WERI-Rb-1 (cell line): ENCODE measurements at places on chromosomes 5 and 9.

DNA sequence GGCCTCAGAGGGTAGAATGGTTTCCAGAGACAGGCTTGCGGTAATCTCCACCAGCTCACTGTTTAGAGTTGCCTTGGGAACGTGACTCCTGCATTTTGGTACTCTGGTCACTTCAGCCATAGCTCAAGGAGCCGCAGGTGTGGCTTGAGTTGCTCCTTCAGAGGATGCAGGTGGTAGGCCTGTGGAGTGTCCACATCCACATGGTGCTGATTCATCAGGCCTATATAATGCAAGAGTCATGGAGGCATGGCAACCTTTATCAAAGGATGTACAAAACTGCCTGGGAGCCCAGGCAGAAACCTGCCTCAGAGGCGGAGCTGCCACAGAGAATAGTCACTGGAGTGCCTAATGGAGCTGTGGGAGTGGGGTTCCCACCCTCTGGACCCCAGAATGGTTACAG, 114.2 kb downstream of the ANXA1 start:
- DNase-seq, result no peak

DNA sequence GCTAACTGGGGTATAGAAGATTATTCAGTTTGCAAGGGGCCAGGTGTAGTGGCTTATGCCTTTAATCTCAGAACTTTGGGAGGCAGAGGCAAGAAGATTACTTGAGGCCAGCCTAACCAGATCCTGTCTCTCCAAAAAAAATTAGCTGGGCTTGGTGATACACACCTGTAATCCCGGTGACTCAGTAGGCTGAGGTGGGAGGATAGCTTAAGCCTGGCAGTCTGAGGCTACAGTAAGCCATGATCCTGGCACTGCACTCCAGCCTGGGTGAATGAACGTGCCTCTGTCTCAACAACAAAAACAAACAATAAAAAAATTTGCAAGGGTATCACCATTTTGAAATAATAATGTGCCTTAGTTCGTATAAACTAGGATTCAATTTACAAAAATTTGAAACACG, 51.3 kb downstream of the BAAT start:
- peak; percentile 24 for DNase-seq

- DNase-seq, result no peak
Measured at GRCh38 chr9:84971571-84971970, 302.0 kb downstream of the NTRK2 start.

DNA sequence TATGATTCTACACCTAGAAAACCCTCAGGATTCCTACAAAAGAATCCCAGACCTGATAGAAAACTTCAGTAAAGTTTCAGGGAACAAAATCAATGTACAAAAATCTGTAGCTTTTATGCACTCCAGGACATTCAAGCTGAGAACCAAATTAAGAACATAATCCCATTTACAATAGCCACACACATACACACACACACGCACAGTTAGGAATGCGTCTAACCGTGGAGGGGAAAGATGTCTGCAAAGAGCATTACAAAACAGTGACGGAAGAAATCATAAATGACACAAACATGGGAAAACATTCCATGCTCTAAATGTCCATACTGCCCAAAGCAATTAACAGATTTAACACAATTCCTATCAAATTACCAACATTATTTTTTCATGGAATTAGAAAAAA, 51.4 kb upstream of the CAST start:
- no peak for DNase-seq

- no peak for DNase-seq
Measured at GRCh38 chr9:127943011-127943662, 5.5 kb upstream of the DPM2 start.

- no peak for DNase-seq
Measured at GRCh38 chr5:9951865-9952516, 297.7 kb downstream of the ATPSCKMT start.

- DNase-seq, result no peak
Measured at GRCh38 chr5:12661617-12662370, 757.5 kb upstream of the CTNND2 start.

GRCh38 chr9:131624636-131625507, 79.5 kb downstream of the PRRT1B start:
- DNase-seq, result peak; percentile 67

DNA sequence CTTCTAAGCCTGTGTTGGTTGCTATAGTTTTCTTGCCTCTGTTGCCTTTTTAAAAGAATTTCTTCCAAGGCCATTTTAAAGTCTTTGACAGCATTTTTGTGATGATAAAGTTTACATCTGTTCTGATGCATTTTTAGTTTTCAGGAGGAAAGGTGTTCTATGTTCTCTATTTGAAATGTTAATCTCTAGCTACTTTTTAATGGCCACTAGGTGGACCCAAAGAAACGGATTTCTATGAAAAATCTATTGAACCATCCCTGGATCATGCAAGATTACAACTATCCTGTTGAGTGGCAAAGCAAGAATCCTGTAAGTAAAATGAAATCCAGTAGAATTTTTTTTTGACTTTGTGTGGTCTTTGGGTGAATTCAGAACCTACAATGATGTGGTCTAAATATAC, 60.2 kb downstream of the MELK start:
- no peak for DNase-seq

DNA sequence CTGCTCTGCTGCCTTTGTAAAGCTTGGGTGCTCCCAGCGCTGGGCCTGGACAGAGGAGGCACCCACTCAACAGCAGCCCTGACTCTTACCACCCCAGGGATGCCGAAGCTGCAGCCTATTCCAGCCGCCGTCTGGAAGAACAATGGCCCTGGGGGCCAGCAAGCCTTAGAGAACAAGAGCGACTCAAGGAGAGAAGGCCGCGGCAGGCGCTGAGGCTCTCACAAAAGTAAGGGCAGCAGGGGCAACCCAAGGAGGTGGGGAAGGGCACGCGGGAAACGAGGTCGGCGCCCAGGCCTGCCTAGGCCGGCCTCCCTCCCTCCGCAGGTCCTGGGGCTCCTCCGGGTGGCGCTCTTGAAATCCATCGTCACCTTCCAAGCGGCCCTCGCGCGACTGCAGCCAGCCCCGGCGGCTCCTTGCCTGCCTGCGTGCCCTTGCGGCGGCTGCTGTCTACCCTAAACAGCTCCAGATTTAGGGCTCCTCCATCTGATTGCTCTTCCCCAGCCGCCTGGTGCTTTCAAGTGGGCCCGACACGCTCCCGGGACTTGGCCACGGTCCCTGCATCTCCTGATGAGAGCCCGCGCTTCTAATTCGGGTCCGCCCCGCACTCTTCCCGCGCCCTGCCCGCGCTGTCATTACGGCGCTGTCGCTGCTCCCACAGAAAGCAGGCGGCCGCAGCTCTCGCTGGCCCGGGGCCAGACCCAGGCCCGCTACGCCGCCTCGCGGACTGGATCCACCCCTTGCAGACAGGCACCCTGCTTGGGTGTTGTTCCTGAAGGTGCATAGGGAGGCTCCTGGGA, 213.3 kb downstream of the SEMA6A start:
- peak; percentile 81 for DNase-seq

DNA sequence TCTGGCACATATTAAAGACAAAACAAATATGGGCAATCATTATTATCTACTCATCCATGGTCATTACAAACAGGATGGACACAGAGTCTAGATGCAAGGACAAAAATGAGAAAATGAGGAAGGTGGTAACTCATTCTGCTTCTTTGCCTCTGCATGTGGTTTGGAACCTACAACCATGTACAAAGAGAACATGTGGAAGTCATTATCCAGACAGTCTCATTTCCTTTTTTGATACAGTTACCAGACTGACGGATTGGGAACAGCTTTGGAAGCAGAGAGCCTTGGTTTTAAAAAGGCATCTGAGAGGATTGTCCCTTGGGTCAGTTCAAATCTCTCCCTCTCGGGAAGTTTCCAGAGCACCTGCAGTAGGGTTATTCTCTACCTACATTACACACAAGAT, 433.4 kb upstream of the TNC start:
- no peak for DNase-seq
